ENCODE measurements at places on chromosomes 7 and 10. TPM values are rescaled to one million over a fixed set of nuclear protein-coding genes. Genes with fewer than 3 reads are reported as not detected.

The RHOBTB1 gene
- total RNA-seq = 11.4 TPM

The PROSER2 gene
- 9.5 TPM for total RNA-seq

The ZP3 gene
- total RNA-seq = 1.4 TPM

The NPC1L1 gene
- 0.33 TPM for total RNA-seq

The FOXI2 gene
- total RNA-seq = not detected

The GCK gene
- not detected for total RNA-seq

The CYP26A1 gene
- total RNA-seq = not detected

The LRRN3 gene
- total RNA-seq = 2.4 TPM

The GOLGA7B gene
- 0.33 TPM for total RNA-seq

The EVX1 gene
- not detected for total RNA-seq
